Natural killer cell (primary cell): ENCODE measurements at places on chromosomes 11 and 22. TPM values are rescaled to one million over a fixed set of nuclear protein-coding genes. Genes with fewer than 3 reads are reported as not detected.
A peak's percentile ranks its signal among the peaks of the same experiment; 100 is the strongest.

The DBX1 gene
- total RNA-seq: not detected

The SCT gene
- not detected for total RNA-seq

The RASL10A gene
- not detected for total RNA-seq

DNA sequence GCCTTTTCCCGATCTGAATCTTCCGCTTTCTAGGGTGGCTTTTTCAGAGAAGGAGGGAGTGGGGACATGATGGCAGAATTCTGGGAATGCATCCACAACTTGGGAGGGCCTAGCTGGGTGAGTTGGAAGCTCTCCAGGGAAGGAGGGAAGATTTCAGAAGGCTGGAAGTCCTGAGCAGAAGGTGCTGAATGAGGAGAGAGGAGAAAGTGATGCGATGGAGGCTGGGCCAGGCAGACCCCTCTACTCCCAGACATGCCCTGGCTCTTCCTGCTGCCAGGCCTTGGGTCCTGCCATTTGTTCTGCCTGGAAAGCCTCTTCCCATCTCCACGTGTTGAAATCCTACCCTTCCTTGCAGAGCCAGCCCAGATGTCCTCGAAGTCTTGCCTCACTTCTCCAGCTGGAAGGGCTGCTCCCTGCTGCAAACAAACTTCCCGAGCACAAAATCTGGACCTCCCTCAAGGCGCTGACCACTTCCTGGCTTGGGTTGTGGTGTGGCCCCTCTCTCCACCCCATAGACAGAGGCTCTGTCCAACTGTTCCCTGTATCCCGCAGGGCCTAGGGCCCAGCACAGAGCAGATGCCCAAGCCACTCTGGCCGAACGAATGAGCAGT, 16.8 kb downstream of the LRRC32 start:
- peak; percentile 9 for DNase-seq

DNA sequence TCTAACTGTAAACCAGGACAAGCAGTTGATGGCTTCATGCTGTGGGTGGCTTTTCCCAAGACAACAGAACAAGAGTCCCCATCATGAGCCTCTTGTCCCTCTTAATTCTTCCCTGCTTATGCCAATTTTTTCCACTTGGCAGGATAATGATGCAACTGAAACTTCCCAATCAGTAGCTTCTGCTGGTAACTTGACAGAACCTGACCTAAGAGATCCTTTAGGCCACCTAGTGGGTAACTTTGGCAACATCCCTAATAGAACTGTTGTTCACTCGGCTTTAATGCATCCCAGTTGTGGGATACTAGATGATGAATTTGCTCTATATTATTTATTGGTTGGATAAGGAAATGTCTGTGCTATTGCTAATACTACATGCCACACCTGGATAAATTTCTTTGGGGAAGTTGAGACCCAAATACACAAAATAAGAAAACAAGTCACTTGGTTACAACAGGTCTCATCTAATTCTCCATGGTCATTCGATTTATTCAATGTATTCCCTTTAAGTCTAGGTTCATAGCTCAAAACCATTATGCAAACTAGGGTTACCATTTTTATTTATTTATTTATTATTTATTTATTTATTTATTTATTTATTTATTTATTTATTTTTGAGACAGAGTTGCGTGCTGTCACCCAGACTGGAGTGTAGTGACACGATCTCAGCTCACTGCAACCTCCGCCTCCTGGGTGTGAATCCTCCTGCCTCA, 41.4 kb upstream of the NFAM1 start:
- peak; percentile 63 for DNase-seq

DNA sequence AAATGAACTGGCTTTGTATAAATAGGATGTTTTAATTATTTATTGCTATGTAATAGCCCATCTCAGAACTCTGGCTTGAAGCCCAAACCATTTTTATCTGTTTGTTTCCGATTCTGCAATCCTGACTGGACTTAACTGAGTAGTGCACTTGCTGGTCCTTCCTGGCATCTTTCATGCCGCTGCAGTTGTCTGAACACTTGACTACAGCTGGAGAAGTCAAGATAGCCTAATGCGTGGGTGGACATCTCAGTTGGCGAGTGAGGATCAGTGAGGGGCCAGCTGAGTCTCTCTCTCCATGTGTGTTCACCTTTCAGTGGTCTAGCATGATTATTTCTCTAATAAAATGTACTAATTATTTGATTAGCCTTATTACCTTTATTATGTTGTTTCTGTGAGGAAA, 105.8 kb downstream of the PRMT3 start:
- no peak for DNase-seq

GRCh38 chr11:114606003-114606801, 10.6 kb upstream of the NXPE4 start:
- no peak for DNase-seq

DNA sequence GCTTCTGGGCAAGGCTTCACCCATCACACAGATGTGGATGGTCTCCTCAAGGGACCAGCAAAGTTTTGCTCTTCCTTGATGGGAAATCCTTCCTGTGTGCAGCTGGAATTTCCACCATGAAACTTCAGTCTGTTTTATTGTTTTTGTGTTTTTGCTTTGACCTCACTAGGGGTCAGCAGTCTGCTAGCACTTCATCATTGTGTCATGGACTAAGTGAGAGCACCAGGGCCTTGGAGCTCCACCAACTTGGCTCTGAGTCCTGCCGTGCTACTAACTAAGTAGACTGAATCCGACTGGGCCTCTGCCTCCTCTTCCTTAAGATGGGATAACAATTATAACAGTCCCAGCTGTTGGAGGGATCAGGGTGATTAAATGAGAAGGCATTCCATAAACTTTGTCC, 305.8 kb upstream of the NCAM1 start:
- no peak for DNase-seq

DNA sequence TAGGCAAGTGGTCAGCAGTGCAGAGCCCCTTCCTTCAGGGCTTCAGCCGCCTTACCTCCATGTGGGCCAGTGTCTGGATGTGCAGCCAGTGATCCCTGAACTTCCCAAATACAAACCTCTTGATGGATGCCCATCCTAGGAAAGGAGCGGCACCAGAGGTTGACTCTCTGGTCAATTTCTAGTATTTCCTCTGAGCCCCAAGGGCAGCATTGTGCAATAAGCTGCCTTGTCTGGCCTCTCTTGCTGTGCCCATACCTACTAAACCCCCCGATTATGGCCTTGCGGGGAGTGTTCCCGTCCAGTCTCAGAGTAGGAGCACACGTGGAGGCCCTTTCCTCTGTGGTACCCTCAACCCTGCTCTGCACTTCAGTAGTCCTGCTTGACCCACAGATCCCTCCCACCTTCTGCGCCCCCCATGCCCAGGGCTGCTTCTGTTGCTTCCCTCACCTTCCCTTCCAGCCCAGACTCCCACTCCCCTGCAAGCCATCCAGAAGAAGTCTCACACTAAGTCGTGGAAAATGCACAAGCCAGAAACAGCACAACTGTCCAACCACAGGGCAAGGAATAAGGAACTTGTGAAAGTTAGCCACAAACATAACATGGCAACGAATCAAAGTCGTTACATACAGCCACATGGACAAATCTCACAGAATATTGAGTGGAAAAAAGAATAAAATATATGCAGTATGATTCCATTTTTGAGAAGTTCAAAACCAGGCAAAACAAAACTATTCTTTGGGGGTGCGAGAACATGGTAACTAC, 39.6 kb upstream of the HORMAD2 start:
- DNase-seq: no peak

- no peak for DNase-seq
Observed at GRCh38 chr11:32255841-32256240, 165.0 kb downstream of the RCN1 start.

DNA sequence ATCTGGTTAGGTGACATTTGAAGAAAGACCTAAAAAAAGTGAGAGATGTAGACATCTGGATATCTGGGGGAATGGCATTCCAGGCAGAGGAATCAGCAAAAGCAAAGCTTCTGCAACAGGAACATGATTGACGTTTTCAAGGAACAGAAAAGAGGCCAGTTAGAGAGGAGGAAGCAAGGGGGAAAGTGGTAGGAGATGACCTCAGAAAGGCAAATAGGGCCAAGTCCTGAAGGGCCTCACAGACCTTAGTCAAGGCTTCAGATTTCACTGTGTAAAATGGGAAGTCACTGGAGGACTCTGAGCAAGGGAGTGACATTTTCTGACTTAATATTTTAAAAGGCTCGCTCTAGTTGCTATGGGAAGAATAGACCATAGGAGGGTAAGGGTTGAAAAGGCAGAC, 9.7 kb downstream of the DEUP1 start:
- no peak for DNase-seq

GRCh38 chr22:36467042-36467810, 14.2 kb downstream of the TXN2 start:
- DNase-seq: no peak

- DNase-seq: no peak
Observed at GRCh38 chr22:31869739-31870138, 74.6 kb upstream of the YWHAH start.

DNA sequence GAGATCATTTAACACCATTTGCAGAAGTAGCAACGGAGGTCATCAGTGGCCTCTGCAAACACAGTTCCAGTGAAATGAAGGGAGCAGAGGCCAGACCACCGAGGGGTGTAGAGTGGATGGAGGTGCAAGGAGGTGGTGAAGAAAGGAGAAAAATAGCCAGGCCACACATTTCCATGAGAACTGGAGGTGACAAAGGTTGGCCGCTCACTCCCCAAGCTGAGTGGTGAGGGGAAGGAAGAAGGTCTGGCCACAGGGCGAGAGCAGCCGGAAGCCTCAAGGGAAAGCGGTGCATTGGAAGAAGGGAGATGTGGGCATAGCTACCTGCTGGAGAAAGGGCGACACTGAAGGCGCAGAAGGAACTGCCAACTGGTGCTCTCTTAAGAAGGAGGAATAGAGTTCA, 20.1 kb upstream of the TMPRSS4 start:
- no peak for DNase-seq

- DNase-seq: no peak
Observed at GRCh38 chr22:47606426-47606825, 844.0 kb downstream of the TBC1D22A start.

DNA sequence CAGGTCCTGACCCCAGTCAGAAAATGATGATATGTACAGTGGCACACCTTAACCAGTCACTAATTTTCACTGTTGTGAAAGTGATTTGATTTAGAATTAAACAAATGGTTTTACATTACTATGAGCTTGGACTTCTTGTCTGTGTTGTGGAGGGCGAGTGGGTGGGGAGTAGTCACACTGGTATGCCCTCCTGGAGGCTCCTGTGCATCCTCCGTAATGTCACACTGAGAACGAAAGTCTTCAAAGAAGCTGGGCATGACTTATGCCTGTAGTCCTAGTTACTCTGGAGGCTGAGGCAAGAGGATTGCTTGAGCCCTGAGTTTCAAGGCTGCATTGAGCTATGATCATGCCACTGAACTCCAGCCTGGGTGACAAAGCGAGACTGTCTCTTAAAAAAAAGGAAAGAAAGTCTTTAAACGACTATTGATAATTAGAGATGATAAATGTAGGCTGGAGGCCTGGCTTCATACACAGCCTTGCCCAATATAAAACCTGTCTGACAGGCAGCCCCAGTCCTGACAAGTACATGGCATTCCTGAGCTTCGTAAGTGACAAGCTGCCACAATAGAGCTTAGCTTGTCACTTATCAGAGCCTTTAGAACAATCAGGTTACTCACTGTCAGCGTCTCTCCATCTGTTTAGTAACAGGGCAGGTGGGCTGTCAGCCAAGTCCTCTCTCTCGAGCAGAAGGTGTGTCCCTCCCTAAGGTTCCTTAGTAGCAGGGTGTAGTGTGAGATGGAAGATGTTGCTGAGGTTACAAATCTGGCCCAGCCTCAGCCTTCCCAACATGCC, 5.0 kb upstream of the LIMK2 start:
- DNase-seq: no peak

- DNase-seq: no peak
Observed at GRCh38 chr11:27558401-27558800, 51.8 kb upstream of the LIN7C start.

DNA sequence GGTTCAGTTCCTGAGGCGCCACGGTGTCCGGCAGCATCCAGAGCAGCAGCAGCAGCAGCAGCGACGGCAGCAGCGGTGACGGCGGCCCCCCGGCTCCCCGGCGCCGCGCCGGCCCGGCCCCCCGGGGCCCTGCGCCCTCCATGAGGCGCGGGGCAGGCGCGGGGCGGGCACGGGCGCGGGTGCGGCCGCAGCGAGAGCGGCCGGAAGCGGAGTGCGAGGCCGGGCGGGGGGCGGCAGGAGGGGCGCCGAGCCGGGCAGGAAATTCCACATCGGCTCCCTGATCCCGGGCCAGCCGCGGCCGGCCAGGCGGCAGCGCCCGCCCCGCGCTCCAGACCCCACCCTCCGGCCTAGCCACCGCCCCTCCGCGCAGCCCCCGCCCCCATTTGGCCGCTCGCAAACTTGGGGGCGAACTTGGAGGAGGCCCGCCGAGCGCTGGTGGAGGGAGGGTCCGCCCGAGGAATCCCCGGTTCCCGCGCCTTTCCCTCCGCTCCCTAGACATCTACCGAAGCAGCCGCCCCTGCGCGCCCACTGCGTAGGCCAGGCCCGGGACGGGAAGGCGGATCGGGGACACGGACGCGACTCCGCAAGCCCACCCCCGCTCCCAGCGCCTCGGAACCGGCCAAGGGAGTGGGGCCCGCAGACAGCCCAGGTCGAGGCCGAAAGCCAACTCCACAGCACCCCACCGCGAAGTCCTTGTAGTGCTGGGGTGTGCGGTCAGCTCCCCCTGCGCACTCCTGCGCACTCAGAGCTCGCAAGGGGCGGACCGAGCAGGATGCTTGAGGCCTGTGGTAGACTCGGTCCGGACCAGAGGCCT, at the start of gene SCARF2:
Gene SCARF2 (minus strand): TSS at position 213 of the 814 bp plus-strand sequence. CDS start 71 bp downstream, at position 142.
- no peak for DNase-seq
